ENCODE measurements at places on chromosomes 16 and 17. TPM values are rescaled to one million over a fixed set of nuclear protein-coding genes. Genes with fewer than 3 reads are reported as not detected.

- DNase-seq = no peak
These were observed 31.7 kb downstream of the ABCC6 start for GRCh38 chr16:16191493-16192167.

DNA sequence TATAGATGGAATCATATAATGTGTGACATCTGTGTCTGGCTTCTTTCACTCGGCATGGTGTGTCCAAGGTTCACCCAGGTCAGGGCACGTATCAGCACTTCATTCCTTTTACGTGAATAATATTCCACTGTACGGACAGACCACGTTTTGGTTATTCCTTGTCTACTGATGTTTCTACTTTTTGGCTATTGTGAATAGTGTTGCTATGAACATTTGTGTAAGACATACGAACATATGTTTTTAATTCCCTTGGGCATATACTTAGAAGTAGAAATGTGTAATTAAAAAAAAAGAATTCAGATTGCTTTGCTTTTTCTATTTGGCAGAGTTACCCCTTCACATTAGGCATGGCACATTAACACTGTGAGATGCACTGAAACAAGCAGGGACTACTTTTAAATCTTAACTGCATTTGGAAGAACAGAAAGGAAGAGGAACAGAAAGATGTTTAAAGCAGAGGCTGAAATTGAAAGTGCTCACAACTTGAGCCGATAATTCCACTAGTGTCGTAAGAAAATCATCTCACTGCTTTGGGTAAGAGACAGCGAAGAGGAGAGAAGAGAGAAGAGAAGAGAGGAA is 105.3 kb downstream of the VPS53 start:
- no peak for DNase-seq

- no peak for DNase-seq
These were observed 21.5 kb downstream of the GPR179 start for GRCh38 chr17:38322156-38322779.

DNA sequence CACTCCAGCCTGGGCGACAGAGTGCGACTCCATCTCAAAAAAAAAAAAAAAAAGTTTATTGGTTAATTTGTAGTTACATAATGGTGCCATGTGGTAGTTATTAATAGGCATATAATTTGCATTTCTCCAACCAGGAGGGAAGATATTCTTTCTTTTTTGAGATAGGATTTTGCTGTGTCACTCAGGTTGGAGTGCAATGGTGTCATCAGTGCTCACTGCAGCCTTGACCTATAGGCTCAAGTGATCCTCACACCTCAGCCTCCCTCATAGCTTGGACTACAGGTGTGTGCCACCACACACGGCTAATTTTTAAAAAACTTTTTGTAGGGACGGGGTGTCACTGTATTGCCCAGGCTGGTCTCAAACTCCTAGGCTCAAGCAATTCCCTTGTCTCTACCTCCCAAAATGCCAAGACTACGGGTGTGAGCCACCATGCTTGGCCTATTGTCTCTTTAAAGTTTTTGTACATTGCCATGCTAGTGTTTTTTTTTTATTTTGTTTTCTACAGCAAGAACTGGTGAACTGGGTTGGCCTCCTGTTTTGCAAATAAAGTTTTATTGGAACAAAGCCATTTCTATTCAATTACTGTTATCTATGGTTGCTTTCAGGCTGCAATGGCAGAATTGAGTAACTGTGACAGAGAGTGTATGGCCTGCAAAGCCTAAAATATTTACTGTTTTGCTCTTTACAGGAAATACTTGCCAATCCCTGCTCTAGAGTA is 11.9 kb downstream of the SNX29 start:
- no peak for DNase-seq

- no peak for DNase-seq
These were observed 348.7 kb upstream of the TNRC6C start for GRCh38 chr17:77609553-77610517.

- no peak for DNase-seq
These were observed 3.7 kb downstream of the SOCS3 start for GRCh38 chr17:78356101-78356713.

GRCh38 chr17:35022536-35023063 is 40.9 kb downstream of the RFFL start:
- no peak for DNase-seq

- DNase-seq = no peak
These were observed 4.4 kb downstream of the CDK5RAP3 start for GRCh38 chr17:47975189-47975822.

DNA sequence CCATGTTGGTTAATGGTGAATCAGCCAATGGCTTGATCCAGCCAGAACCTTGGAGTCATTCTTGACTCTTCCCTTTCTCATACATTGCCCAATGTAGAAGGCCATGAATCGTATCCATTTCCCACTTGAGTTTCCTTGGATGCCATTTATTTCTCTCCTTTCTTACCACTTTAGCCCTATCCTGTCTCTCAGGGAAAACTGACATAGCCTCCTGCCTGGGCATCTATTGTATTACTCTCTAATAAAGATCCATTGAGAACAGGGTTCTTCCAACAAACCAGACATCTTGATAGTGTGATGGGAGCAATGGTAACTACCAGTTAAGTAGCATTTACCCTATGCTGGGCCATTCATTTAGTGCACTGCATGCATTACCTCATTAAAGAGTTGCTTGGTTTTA is 104.2 kb upstream of the CDH11 start:
- DNase-seq = no peak

Gene ALOX12
- 1.2 TPM for polyA plus RNA-seq

Gene OR4D1
- not detected for polyA plus RNA-seq
